ENCODE measurements at places on chromosomes 5 and 9.

- DNase-seq, result no peak
Measured at GRCh38 chr5:137176609-137177008, 322.5 kb downstream of the SPOCK1 start.

DNA sequence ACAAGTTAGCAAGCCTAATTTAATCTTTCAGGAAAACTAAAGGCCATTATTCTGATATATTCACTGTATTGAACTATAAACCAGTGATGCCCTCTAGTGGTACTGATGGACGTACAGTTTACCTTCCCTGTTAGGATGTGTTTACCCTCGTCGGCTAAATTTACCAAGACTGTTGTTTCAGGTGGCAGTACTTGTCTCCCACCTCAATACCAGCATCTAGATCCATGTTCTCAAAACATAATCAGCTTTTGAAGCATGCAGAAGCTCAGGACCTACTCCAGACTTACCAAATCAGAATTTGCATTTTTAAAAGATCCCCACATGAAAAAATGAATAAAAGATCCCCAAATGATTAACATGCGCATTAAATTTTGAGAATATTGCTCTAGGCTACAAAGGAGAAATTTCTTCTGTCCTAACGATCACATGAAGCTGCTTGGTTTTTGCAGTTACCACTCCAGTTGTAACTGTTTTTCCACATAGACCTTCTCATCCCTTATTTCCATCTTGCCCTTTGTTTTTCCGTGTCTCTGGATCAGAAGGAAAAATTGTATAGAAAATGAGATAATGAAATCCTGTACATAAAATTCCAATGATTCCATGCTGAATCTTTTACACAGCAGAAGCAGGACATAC is 3.2 kb upstream of the BAAT start:
- no peak for DNase-seq

GRCh38 chr5:113806904-113807303 is 293.4 kb downstream of the YTHDC2 start:
- DNase-seq, result no peak

DNA sequence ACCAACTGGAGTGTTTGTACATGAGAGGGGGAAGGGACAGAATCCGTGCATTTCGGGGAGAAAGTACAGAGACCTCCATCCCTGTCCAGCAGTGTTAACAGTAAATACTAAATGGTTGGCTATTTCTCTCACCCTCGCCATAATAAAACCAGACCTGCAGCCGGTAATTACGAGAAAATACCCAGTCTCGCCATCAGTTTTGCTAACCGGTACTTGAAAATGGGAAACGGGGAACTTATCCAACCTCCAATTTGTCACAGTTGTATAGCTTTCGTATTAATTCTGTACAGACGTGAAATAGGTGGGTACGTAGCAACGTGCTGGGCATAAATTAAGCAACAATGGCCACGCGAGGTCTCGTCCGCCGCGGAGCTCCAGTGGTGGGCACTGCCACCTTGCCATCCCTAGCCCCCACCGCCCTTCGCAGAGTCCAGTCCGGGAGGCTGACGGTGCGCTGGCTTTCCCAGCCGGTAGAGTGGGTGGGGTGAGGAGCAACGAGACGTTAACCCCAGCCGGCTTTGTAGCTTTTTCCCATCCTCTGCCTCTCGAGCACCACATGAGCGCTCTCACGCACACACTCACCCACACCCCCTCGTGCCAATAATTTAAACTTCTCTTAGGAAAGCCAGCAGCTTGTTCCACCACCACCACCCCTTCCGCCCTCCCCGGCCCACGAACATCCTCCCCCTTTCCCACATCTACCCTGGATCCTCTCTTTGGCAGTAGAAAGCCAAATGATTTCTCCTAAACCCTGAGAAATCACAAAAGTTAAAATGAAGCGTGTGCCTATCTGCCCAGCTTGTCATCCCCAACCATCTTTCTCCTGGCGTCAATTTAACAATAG is 1.8 kb downstream of the ELAVL2 start:
- DNase-seq, result no peak

DNA sequence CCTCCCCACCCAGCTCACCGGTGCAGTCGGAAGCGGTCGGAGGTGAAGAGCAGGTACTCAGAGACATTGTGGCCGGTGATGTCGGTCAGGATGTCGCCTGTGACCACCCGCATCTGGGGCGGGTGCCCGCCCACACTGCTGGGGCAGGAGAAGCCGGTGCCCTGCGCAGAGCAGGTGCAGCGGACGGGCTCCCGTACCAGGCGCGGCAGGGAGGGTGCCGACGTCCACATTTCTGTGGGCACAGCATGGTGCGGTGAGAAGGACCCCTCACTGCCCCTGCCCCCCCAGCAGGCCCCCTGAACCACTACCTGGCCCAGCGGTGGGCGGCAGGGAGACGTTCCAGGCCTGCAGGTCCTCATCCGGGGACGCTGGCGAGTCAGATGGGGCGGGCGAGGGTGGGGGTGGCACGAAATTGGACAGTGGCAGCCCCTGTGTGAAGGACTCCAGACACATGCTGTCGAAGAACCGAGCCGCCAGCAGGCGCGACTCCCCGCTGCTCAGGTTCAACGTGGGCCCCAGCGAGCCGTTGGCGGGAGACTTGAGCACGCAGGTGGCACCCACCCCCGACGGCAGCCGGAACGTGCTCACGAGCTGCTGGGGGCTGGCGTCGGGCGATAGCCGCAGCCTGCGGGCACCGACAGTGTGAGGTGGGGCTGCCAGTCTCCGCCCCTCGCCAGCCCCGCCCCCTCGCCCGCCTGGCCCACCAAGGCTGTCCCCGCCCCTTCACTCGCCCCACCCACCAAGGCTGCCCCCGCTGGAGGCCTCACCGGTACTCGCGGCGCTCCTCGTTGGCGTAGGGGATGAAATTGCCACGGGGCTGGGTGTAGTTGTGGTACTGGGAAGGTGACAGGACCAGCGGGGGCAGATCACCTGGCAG is 15.1 kb downstream of the ABCA2 start:
- no peak for DNase-seq

DNA sequence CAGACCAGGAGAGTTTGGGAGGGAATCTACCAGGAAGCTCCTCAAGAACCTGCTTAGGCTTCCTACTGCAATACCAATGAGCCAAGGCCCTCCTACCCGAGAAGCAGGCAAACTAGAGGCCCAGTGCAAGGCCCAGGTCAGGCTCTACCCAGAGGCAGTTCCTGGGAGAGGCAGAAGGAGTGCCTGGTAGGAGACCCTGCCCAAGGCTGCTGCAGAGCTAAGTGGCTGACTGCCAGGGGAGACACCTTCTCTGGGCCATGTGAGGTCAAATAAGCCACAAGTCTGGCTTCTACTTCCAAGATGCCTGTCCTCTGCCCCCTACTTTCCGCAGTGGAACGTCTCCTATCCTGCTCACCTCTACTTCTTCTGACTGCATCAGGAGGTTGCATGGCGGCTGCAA is 17.8 kb downstream of the ACSL6 start:
- DNase-seq, result no peak

DNA sequence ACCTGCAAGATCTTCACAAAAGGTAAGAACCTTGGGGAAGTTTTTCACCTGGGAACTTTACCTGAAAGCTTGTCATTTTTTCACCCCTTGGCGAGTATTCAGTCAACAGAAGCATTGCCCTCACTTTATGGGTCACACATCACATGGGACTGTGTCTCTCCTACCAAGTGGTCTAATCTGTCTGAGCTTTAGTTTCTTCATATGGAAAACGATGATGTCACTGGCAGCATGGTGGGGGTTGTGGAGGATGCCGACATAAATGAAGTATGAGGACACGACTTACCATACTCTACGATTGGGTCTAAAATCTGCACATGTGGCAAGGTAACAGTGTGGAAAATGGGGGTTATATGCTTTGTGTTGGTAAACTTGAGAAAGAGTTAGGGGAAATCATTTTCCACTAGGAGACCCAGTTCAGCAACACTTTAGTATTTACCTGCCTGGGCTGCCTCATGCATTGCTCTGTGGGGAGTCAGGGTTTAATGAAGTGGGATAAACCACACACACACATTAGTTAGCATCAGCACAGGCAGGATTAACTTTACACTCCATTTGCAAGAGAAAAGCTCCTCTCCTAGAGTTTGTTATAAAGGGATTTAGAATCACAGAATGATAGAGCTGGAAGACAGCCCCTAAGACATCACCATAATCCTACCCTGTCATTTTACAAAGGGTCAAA is 19.8 kb upstream of the PAX5 start:
- DNase-seq, result no peak

GRCh38 chr9:134590240-134591081 is 51.1 kb upstream of the COL5A1 start:
- DNase-seq, result no peak

DNA sequence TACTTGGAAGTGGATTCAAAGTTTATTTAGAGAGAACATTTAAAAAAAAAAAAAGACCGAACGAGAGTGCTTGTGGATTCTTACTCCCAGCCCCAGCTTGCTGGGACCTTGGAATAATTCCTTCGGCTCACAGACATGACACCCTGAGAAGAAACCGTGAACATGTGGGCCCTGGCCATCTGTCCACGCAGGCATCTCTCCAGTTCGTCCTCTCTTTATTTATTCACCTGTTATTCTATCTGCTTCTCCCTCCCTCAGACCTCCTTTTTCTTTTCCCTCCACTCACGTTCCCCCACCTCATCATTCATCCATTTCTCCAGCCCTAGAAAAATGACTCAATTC is 93.7 kb upstream of the PHYKPL start:
- no peak for DNase-seq

DNA sequence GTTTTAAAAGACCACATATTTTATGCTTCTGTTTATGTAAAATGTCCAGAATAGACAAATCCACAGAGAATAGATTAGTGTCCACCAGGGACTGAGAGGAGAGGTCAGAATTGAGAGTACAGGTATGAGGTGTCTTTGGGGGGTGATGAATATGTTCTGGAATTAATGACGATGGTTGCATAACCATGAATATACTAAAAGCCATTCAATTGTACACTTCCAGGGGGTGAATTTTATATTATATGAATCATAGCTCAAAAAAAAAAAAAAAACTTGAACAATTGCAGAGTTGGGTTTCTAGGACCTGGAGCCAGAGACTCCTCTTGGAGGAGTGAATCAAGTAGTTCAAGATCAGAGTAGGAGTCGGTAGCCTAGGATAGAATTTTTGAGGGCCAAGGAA is 57.8 kb upstream of the RUSC2 start:
- DNase-seq, result no peak

GRCh38 chr5:62483556-62483955 is 71.0 kb downstream of the IPO11 start:
- no peak for DNase-seq

GRCh38 chr5:169804861-169805260 is 167.8 kb downstream of the DOCK2 start:
- no peak for DNase-seq

- DNase-seq, result no peak
Measured at GRCh38 chr9:127163409-127163808, 41.0 kb upstream of the ANGPTL2 start.

- no peak for DNase-seq
Measured at GRCh38 chr9:125831054-125831453, 83.9 kb downstream of the PBX3 start.

- no peak for DNase-seq
Measured at GRCh38 chr5:51449026-51449425, 65.8 kb downstream of the ISL1 start.

- DNase-seq, result no peak
Measured at GRCh38 chr5:157312492-157312891, 46.6 kb downstream of the CYFIP2 start.

DNA sequence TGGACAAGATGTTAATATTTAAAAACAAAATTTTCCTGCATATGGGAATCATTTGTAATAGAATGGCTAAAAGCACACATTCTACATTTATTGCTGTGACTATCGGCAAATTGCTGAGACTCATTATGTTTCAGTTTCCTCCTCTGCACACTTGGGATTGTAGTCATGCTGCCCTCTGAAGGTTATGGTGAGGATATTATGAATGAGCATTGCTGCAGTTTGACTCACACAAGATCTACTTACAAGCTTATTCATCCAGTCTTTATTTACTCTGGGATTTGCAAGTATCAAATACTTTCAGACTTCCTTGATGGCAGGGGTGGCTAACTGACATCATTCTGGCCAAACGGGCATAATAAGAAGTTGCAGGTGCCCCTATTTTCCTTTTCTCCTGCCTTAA is 9.5 kb upstream of the NFIL3 start:
- DNase-seq, result no peak

GRCh38 chr5:109880907-109881685 is 191.4 kb downstream of the MAN2A1 start:
- no peak for DNase-seq

DNA sequence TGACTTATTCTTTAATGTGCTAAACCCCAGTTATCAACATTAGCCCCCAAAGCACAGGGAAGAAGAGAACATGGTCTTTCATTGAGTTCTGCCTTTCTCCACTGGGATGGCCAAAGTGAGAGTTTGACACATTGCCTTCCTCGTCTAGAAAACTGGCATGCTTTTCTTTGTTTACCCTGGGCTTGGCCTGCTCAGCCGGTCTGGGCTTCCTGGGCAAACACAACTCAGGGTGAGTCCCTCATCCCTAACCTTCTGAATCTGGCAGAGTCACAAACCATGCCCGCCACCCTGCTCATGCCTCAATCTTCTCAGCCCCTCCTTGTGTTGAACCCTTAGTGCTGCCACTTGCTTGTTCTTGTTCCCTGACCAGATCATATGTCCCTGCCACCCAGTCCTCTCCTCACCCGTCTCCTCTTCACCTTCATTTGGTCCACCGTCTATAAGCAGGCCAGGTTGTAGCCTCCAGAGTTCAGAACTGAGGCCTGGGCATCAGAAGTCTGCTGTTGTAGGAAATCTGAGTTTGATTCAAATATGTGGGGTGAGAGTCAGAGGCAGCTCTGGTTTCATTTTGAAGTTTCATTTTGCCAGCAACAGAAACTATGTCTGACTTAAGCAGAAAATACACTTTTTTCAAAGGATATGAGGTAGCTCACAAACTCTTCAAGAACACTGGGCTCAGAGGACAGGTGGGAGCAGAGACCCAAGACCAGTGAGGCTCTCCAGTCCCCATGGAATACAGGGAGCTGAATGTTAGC is 217.6 kb downstream of the NDUFS4 start:
- no peak for DNase-seq

GRCh38 chr5:65041296-65042158 is 272.8 kb downstream of the CWC27 start:
- DNase-seq, result no peak
